ENCODE measurements at places on chromosomes 11 and 22.

DNA sequence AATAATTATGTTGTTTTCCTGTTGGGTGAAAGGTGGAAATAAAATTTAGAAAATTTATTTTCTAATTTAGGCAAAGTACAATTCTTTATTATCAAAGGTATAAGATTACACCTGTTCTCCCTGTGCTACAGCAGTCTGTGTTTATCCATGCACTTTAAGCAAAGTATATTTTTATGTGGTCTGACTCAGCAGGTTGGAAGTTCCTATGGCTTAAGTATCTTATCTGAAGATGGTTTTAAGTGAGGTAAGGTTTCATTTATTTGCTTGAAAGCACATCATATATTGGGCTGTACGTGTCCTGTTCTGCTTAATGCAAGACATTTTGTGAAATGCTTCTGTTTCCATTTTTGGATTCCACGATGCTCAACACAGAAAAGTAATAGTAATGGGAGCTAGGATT lies 14.6 kb downstream of the PPME1 start:
- no peak for DNase-seq

DNA sequence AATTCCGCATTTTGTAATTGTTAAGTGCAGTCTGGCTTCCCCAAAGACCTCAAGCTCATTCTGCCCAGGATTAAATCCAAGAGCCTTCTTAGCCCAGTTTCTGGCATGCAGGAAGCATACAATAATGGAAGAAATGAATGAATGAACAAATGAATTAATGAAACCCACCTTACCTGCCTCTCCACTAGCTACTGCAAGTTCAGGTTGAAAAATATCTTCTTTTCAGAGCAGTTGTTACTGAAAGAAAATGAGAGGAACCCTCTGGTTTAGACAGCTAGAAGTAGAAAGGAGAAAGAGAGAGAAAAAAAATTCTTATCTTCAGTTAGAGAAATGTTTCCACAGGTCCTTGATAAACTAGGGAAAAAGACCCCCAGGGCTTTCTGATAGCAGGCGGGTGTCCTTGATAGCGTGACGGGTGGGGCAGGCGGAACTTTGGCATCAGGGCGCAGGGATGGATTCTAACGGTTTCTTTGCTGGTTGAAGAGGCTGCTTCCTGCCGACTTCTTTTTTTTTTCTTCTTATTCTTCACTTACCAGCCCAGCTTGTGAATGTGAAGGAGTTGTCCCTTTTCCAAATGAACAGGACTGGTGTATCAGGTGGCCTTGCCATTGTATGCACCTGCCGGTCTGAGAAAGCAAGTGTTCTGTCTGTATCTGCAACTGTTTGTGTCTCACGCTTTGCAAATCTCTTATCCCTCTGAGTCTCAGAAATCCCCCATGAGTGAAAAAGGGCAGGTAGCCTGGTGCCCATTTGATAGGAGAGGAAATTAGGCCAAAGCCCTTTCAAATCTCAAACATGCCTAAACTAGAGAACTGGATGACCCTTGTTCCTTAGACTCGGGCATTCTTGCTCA lies 10.0 kb downstream of the LMO2 start:
- no peak for DNase-seq

DNA sequence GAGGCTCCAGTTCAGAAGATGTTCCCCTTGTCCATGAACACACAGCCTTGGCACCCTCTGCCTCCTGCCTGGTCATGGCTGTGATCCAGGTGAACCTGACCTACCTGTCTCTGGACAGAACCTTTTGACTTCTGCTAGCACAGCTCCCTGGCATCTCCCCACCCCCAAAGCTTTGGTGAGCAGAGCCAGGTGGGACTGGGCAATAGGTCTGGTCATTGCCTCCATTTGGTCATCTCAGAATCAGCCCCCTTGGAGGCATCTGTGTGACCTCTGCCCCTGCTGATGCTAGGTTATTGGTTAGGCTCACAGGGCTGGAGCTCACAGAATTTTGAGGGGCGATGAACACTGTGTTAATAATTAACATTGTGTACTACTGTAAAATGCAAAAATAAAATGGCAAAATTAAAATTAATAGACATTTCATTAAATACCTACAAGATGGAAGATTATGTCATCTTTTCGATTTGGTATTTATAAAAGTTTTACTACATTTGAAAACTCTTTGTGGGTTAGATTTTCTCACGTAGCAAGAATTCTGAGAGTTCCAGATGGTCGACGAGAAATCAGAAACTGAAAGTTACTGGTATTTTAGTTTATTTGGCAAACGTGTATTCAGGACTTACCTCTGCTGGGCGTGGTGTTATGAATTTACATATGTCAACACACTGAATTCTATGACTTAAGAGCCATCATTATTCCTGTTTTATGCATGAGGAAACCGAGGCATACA lies 8.3 kb upstream of the KIAA0930 start:
- DNase-seq, result peak; percentile 53

GRCh38 chr22:29442976-29443375 lies 4.6 kb downstream of the RFPL1 start:
- DNase-seq, result no peak

DNA sequence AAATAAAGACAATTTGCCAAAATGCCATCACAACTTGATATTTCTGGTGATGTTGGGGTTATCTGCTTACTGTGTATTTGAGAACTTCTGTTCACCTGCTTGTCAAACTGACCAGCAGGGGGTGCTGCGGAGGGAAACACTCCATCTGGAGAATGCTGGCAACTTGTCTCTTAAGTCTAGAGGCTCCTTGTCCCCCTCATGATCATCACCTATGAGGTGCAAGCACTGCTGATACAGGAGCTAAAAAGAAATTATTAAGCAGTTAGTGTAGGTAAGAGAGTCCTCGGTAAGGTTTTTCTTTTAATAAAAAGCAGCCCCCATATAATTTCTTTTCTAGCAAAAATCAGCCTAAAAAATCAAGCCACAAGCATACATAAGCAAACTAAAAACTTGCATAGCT lies 32.7 kb upstream of the GLYATL1B start:
- DNase-seq, result peak; percentile 77

GRCh38 chr11:35218956-35219355 lies 80.0 kb downstream of the CD44 start:
- DNase-seq, result no peak

DNA sequence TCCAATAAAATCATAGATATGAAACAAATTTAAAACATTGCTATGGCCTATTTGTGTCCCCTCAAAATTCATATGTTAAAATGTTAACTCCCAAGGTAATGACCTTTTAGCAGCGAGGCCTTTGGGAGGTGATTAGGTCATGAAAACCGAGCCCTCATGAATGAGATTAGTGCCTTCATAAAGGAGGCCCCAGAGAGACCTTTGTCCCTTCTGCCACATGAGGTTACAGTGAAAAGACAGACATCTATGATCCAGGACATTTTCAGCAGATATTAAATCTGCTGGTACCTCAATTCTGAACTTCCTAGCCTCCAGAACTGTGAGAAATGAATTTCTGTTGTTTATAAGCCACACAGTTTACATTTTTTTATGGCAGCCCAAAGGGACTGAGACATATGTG lies 171.7 kb downstream of the MPPED1 start:
- no peak for DNase-seq

GRCh38 chr11:116615211-116615865 lies 157.4 kb downstream of the BUD13 start:
- DNase-seq, result no peak

- DNase-seq, result no peak
Observed at GRCh38 chr11:121344824-121345223, 52.3 kb downstream of the SC5D start.

- no peak for DNase-seq
Observed at GRCh38 chr11:127875131-127875530, 712.2 kb downstream of the ETS1 start.

GRCh38 chr11:122656073-122656630 lies 630 bp downstream of the UBASH3B start:
- peak; percentile 72 for DNase-seq

DNA sequence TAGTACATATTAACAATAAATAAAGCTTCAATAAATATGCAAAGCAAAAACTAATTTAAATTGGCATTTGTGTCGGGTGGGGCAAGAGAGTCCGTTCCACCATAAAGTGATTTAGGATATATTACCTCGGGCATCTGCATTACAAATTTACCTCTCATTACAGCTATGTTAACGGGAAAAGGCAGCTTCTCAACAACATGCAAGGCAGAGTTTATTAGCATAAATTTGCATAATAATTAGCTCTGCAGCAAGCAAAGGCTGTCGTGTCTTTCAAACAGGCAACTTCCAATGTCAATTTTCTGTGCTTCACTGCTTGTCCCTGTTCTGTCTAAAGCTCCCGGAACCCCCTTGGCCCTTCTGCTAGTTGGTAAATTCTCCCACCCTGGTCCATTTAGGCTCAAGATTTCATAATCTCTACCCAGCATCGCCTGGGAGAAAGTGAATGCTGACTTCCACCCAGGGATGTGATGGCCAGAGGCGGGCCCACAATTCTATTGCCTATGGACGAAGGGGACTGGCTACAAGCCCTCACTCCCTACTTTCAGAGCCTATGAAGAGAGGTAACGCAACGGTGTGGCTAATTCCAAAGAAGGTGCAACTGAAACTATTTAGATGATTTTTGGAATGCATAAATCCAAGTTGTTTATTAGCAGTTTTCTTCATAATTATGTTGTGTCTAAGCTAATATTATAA lies 462.1 kb downstream of the OPCML start:
- DNase-seq, result no peak
